Renal pelvis (tissue), 12 donors: ENCODE measurements at places on chromosomes 5 and 9. TPM values are rescaled to one million over a fixed set of nuclear protein-coding genes. Genes with fewer than 3 reads are reported as not detected.

DNA sequence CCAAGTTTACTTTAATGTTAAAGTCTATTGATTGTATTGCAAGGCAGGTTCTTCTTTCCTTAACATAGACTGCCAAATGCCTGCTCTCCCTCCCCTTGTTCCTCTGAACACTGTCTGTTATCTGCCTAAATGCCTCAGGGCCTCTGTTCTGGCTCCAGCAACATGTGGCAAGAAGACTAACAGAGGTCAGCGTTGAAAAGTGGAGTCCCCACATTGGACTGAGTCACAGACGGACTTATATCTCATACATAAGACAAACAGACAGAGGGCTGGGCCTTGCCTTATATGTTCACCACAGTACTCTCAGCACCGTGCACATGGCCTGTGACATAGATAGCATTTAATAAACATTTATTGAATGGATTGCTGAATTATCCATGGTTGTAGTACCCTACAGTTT is 91.4 kb downstream of the TSSK1B start:
- DNase-seq = no peak

DNA sequence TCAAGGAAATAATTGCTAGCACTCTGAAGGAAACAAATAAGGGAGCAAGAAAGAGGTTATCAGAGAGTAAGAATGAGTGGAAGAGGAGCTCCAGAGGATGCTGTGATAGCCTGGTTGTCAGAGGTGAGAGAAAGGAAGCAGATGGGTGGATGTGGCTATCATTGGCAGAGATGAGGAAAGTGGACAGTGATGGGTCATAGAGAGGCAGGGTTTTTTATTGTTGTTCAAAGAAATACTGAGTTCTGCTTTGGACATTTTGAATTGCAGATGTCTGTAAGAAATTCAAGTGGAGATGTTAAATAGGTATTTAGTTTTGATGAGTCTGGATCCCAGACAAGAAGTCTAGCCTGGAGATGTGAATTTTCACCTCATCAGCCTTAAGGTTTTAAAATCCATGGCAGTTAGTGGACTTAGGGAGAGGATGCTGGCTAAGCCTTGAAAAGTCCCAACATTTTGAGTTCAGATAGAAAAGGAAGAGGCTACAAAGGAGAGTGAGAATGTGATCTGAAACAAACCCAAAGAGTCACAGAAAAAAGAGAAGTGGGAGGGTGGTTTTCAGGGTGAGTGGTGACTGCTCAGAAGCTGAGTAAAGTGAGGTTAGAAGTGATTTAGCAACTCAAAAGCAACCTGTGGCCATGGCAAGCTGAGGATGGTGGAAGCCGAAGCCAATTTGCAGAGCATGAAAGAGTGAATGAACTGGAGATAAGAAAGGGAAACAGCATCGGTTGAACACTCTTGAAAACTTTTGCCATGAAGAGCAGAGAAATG is 50.4 kb downstream of the PPIC start:
- DNase-seq = no peak

- DNase-seq = no peak
Observed at GRCh38 chr9:106874031-106874430, 11.1 kb downstream of the ZNF462 start.

DNA sequence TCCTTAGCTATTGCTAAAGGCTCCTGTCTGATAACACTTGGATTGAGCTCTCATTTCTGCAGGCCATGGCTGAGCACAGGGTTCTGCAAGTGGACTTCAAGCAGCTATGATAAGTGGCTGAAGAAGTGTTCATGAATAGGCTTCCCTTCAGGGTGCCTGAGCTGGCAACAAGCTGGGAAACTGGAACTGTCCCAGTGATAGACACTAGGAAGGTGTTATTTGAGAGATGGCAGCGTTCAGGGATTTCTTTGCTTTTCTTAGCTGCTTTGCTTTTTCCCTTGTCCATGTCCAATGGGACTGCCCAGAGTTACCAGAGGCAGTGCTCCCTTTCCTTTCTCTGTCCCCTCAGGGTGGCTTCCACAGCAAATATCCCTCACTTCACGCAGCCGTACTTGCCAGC is 75.8 kb downstream of the INIP start:
- no peak for DNase-seq

GRCh38 chr5:159146839-159147238 is 47.1 kb upstream of the EBF1 start:
- DNase-seq = no peak

DNA sequence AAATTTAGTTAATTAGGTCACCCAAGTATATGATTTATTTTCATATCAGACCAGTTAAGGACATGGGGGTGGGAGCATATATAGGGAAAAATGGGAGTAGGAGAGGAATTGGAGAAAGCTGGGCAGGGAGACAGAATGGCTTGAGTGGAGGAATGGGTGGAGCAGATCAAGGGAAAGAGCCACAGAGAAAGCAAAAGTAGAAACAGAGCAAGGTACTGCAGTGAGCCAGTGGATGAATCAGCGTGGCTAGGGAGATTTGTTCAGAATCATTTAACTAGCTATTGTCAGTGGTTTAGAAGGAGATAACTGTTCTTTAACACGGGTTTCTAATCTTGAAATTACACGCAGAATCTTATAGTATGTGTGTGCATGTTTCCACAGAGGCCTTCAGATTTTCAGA is 37.4 kb downstream of the SNX24 start:
- DNase-seq = no peak

DNA sequence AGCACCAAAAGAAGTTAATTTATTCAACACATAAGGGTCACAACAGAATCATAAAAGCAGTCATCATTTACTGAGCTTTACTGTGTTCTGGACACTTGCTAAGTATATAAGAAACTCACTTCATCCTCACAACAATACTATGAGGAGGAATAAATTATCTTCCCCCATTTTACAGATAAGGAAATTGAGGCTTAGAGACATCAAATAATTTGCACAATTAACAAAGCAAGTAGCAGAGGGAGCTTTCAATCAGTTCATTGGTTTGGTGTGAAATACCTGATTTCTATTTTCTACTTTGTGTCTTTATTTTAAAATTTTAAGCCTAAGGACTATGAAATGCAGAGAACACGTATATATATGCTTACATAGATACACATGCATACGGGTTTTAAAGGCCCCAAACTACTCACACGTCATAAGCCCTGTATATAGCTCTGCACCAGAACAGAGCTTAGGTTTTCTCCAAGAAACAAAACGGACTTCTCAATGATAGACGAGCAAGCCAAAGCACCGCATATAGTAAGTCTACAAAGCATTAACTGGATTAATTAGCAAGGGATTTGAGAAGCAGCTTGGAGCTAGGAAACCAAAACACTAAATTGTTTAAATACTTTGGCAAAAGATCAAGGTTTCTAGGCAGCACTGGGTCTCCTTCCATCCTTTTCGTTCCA is 95.6 kb downstream of the DENND1A start:
- peak; percentile 15 for DNase-seq

DNA sequence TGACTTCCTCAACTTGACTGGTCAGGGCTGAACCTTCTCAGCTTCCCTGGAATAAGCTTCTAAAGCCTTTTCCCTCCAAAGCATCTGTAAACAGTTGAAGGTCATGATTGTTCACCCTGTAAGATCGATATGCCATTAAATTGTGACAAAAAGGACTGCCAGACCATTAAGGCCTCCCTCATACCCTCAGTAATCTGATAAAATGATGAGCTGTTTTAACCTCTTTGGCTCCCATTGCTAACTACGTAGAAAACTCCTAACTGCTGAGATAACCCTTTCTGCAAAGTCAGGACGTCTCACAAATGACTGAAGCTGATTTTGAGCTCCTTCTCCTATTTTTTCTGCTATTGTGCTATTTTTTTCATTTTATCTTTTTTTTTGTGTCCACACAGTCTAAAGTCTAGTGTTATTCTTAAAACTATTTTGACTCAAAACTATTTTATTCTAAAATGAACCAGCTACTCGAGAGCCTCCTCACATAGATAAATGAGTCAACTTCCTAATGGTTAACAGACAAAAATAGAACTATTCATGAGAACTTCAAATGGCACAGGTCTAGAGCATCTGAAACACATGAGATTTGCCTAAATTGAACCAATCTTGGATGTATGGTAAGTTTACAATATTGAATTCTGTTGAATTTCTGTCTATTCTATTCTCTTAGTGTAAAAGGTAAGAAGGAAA is 395.6 kb upstream of the TLE4 start:
- DNase-seq = no peak

GRCh38 chr9:95796029-95796428 is 79.5 kb upstream of the ERCC6L2 start:
- DNase-seq = no peak

Gene SV2C
- 0.06 TPM for polyA plus RNA-seq

Gene ADRB2
- 0.40 TPM for polyA plus RNA-seq

Gene TMEM252
- 6.7 TPM for polyA plus RNA-seq

Gene PCDHA4
- 1.2 TPM for polyA plus RNA-seq

Gene SCGB3A1
- 2.4 TPM for polyA plus RNA-seq

Gene SEMA4D
- 67.5 TPM for polyA plus RNA-seq

Gene SHC3
- polyA plus RNA-seq = 2.4 TPM

Gene SLC12A2
- 40.4 TPM for polyA plus RNA-seq

Gene HMCN2
- polyA plus RNA-seq = 1.2 TPM
